ENCODE measurements at places on chromosomes 5 and 9. TPM values are rescaled to one million over a fixed set of nuclear protein-coding genes. Genes with fewer than 3 reads are reported as not detected.
A peak's percentile ranks its signal among the peaks of the same experiment; 100 is the strongest.

The SLC28A3 gene
- total RNA-seq = 0.17 TPM

The MYO10 gene
- total RNA-seq = 62.5 TPM

The SLC36A3 gene
- not detected for total RNA-seq

The FGF1 gene
- total RNA-seq = 1.0 TPM

The SLC6A3 gene
- total RNA-seq = not detected

The CLIC3 gene
- total RNA-seq = 0.95 TPM

The LHX3 gene
- not detected for total RNA-seq

The ABHD17B gene
- total RNA-seq = 15.4 TPM

The ACSL6 gene
- 0.07 TPM for total RNA-seq

The CCDC152 gene
- total RNA-seq = 2.8 TPM

The TMED9 gene
- total RNA-seq = 155 TPM

The IFNA21 gene
- total RNA-seq = not detected

The SPINK13 gene
- not detected for total RNA-seq

The SLC6A18 gene
- not detected for total RNA-seq

The EFCAB9 gene
- total RNA-seq = not detected

The DAB2IP gene
- total RNA-seq = 26.6 TPM

The ACER2 gene
- 4.0 TPM for total RNA-seq

The NR6A1 gene
- total RNA-seq = 1.0 TPM

- no peak for DNase-seq
These were observed 93.0 kb downstream of the PRDM6 start for GRCh38 chr5:123182072-123182471.

GRCh38 chr9:63816751-63817621 is 1468.0 kb downstream of the FOXD4L5 start:
- peak; percentile 98 for DNase-seq

GRCh38 chr5:15160091-15160490 is 288.5 kb upstream of the ANKH start:
- no peak for DNase-seq

GRCh38 chr9:71233646-71234045 is 112.2 kb upstream of the TRPM3 start:
- DNase-seq = no peak

DNA sequence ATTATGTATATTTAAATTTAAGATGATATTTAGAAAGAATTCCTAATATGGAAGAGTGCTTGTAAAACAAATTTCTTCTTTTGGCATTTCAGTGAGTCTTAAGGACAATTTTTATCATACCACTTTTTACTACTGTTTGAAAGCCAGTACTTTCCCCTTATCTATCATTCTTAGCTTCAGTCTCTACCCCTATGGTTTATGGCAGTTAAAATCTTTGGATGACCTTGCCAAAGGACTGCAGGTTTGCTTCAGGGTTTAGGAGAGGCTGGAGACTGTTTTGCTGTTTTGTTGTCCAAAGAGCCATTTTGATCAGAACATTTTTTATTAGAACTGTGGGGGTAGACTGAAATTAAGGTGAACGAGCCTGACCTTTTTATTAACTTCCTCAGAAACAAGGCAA is 30.8 kb downstream of the SLC38A9 start:
- DNase-seq = no peak

- DNase-seq = peak; percentile 70
These were observed 56.1 kb upstream of the GLRX start for GRCh38 chr5:95878417-95879323.

- no peak for DNase-seq
These were observed 74.7 kb downstream of the SPRY4 start for GRCh38 chr5:142250119-142250518.

DNA sequence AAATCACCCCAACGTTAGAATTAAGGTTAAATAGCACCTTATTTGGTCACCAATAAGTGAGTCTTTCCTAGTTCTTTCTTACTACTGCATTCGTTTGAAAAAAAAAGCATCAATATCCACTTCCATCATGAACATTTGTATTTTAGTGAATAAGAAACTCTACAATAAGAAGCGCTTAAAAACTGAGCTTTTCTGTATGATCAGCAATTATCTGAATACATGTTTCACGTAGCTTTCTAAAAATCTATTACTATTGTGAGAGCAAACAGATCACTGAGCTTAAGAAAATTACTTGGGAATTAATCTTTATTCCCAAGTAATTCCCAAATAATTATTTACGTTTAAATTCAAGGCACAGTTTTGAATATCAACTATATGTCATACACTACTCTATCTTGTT is 32.5 kb downstream of the ZDHHC21 start:
- no peak for DNase-seq

GRCh38 chr5:40309851-40310250 is 369.9 kb upstream of the PTGER4 start:
- DNase-seq = no peak

DNA sequence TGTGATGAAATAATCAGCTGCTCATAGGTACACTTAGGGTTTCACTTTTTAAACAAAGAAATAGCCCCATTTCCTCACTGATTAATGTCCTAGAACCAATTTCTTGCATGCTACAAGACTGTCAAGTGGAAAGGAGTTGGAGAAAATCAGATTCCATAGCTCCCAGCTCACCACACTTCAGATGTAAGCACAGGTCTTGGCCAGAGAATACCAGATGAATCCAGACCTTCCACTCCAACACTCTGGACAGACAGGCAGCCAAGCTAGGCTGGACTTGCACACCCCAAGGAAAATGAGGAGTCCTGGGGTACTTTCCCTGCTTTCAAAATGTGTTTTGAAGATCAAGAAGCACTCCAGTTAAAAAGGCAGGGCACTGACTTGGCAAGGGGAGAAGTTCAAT is 68.5 kb downstream of the KLHL3 start:
- no peak for DNase-seq

GRCh38 chr5:44875661-44876605 is 67.2 kb downstream of the MRPS30 start:
- DNase-seq = peak; percentile 94

GRCh38 chr5:134024811-134025210 is 20.0 kb upstream of the VDAC1 start:
- no peak for DNase-seq

DNA sequence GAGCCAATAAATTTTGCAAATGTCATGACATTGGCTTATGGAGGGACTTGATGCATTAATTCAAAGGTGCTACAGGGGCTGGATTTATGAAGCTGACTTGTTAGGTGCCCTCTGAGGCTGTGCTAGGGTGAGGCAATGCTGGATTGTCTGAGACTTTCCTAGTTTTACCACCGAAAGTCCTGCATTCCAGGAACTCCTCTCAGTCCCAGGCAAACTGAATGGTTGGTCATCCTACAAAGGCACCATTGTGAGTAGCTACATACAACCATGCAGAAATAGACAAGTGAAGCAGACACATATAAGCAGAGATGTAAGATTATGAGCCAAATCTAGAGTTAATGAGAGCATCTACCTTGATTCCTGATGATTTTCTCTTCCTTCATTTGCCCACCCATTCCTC is 95.3 kb downstream of the LIX1 start:
- no peak for DNase-seq

GRCh38 chr5:154092356-154093141 is 53.8 kb downstream of the MFAP3 start:
- DNase-seq = no peak

DNA sequence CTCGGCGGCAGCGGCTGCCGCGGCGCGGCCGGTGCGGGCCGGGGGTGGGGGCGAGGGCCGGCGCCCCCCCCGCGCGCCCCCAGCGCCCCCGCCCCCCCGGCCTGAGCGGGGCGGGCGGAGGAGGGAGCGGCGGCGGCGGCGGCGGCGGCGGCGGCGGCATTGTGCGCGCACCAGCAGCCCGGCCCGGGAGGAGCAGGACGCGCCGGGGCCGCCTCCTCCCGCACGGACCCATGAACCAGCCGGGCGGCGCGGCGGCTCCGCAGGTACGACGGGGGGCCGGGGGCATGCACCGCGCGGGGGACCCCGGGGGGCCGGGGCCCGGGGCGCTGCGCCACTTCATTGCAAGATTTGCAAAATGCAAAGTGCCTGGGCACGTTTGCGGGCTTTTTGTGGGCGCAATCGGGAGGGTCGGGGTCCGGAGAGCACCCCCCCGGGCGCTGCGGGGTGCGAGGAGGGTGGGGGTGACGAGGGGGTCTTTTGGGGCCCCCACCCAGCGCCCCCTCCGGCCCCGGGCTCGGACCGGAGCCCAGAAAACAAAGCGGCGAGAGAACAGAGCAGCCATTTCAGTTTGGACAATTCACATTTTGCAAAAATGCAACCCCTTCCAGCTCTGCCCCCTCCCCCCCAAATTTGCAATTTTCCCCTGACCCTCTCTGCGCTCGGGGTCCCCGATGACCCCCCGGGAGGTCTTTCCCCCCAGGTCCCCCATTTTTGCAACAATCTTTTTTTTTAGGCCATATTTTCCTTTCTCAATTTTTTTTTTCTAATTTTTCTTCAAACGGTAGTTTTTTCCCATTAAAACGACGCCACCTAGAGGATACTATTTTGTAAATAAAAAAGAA is at the start of gene ZNF618:
Gene ZNF618 (plus strand): TSS at position 159 of the 842 bp plus-strand sequence. CDS start 72 bp downstream, at position 231.
- DNase-seq = no peak

DNA sequence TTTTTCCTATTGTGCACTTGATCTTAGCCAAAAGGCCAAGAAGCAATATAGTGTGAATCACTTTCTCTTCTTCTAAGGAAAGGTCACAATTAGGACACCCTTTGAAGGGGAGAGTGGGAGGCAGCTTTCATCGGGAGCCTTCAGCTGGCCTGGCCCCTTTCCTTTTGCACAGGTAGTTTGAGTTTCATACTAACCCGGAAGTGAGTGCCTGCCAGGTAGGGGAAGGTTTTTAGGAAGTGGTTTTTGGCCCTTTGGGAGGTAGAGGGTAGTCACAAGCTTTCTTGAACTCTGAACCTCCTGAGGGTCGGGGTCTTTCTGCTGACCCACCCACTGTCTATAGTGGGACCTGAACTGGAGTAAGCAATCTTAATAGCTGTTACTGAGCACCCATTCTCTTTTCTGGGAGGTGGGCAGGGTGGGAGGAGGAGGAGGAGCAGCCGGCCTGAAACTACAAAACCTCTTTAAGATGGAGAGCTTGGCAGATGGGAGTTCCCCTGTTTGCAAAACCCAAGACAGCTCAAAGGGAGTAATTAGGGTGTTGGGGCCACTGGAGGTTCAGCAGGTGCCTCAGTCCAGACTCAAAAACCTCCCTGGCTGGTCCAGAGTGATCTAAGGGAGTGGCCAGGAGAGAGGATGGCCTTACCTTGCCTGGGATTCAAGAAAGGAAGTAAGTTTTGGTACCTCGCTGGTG is 6.0 kb downstream of the LARP1 start:
- no peak for DNase-seq

- no peak for DNase-seq
These were observed 13.7 kb downstream of the DOLPP1 start for GRCh38 chr9:129094387-129095169.

GRCh38 chr5:132424167-132424880 is 54.8 kb downstream of the SLC22A5 start:
- DNase-seq = no peak

DNA sequence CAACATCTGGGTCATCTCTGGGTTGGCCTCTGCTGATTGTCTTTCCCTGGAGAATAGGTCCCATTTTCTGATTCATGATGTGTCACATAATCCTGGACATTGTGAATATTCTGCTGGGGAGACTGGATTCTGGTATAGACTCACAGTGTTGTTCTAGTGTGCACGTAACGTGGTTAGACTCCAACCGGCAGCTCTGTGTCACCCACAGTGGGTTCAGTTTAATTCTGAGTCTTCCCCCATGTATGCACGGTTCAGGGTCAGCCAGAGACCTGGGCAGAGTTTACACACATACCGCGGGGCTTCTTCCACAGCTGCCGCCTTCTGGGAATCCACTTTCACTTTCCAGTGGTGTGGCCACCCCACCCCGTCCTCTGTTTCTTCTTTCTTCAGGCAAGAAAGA is 38.0 kb upstream of the LRRC14B start:
- no peak for DNase-seq

GRCh38 chr9:7177383-7177782 is 419.6 kb downstream of the KDM4C start:
- peak; percentile 18 for DNase-seq

- no peak for DNase-seq
These were observed 88.1 kb downstream of the KIF4B start for GRCh38 chr5:155101697-155102096.

- DNase-seq = no peak
These were observed 339.5 kb downstream of the CTNND2 start for GRCh38 chr5:11564706-11565105.

DNA sequence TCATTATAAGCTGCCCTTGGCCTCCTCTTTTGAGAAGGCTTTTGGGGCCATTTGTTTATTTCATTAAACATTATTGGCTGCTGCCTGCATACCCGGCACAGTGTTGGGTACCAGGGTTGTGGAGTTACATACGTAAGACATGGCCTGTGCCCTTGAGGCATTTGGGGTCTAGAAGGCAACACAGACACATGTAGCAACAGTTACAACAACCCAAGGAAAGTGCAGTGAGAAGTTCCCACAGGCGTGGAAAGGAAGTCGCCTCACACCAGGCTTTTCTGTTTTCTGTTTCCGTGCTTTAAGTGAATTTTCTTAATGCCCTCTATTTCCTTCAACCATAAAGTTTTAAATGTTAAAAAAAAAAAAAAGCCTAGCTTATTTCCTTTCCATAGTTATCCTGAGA is 47.4 kb downstream of the GALNT10 start:
- no peak for DNase-seq

DNA sequence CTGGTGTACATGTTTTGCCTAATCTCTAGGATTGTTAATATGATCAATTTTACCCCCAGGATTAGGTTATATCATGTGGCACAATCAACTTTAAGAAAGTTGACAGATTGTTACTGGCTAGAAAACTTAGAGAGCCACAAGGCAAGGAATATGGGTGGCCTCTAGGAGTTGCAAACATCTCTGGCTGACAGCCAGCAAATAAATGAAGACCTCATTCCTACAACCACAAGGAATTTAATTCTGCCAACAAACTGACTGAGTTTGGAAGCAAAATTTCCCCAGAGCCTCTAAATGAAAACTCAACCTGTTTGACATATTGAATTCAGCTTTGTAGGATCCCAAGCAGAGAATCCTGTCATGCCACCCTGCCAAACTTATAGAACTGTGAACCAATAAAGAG is 196.4 kb upstream of the PTGER4 start:
- no peak for DNase-seq

- DNase-seq = no peak
These were observed 362.7 kb upstream of the PTGER4 start for GRCh38 chr5:40317023-40317422.

DNA sequence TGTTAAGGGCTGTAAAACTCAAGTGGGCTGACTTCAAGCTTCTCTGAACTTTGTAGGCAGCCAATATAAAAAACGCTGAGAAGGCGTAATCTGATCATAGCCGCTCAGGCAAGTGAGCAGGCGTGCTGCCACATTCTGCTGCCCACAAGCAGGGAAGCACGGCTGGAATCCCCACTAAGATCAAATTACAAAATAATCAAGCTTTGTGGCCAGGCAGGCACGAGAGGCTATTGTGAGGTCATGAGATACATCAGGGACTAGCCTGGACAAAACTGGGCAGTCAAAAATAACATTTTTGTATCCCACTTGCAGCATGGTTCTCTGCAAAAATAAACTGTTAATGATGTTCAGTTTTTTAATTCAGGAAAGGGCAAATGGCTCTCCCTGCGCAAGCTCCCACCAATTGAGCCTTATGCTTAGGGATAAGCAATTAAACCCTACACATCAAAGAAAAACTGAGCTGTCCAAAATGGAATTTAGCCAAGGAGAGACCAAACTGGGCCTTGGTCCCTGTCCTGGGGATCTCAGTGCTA is 64.0 kb downstream of the POU5F2 start:
- peak; percentile 10 for DNase-seq

- no peak for DNase-seq
These were observed 121.8 kb downstream of the CAAP1 start for GRCh38 chr9:26770821-26771220.

- DNase-seq = no peak
These were observed 302.5 kb downstream of the TENT4A start for GRCh38 chr5:7015586-7016256.

GRCh38 chr5:159073026-159073425 is 26.7 kb downstream of the EBF1 start:
- DNase-seq = no peak
